ENCODE measurements at places on chromosomes 2 and 18. TPM values are rescaled to one million over a fixed set of nuclear protein-coding genes. Genes with fewer than 3 reads are reported as not detected.
A peak's percentile ranks its signal among the peaks of the same experiment; 100 is the strongest.

DNA sequence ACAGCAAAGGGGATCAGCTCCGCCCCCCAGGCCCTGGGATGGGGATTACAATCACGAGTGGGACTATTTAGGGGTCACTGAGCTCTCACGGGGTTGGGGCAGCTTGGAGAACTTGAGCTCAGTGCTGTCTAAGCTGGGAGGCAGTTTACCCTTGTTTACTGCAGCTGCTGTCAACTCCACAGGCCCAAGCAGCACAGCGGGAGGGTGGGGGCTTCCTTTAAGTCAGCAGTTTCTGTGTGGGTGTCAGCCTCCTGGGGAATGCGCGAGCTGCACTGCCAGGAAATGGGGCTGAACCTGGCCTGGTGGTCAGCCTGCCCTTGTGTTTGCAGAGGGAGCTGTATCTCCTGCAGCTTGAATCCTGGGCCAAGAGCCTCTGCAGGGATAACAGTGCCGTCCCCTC lies 29.8 kb downstream of the TOGARAM2 start:
- H3K4me3 ChIP-seq: no peak overlapping the region
- DNase-seq: peak; percentile 29
- no peaks in the 10 kb centered on the region for H3K36me3 ChIP-seq
- 0 out of 2 replicates have a peak, but pooled peaks cover 4% of the 10 kb centered on the region for H3K4me1 ChIP-seq

DNA sequence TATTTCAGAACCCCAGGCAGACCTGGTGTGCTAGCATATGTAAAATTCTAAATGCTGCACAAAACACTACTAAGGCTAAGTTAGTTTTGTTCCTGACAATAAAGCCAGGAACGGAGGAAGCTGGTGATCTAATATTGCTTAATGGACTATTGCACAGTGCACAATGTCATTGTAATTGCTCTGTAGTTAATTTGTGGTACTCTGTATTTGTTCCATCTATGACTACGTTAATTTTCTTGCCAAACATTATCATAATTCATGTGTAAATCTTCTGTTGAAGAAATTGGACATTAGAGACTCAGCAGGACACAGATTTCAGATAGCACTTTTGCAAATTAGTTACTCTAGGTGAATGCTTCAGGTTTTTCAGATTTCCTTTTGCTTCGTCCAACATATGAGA lies 232.3 kb downstream of the RIT2 start:
- DNase-seq: no peak
- H3K4me3 ChIP-seq: no peak overlapping the region
- H3K36me3 ChIP-seq: no peaks in the 10 kb centered on the region
- peaks cover 12% of the 10 kb centered on the region for H3K4me1 ChIP-seq
- no peaks in the 10 kb centered on the region for H3K27me3 ChIP-seq

DNA sequence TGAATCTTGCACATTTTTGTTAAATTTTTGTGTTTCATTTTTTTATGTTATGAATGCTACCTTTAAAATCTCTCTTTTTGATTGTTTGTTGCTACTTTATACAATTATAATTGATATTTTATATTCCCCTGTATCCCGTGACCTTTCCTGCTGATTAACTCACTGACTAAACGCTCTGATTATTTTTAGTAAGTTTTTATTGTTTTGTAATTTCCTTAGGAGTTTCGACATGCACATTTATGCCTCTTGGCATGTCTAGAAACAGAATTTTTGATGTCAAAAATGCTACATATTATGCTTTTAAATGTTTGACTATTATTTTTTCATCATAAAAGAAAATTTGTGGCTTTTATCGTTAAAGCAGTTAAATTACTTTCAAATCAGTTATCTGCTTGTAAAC lies 1131.6 kb upstream of the TMEFF2 start:
- DNase-seq: no peak
- H3K4me3 ChIP-seq: no peak overlapping the region
- H3K27me3 ChIP-seq: no peaks in the 10 kb centered on the region

- H3K4me1 ChIP-seq: peaks cover 42% of the 10 kb centered on the region
- H3K27ac ChIP-seq: no peak overlapping the region
These were observed 303.9 kb downstream of the CPS1 start for GRCh38 chr2:210860276-210860675.

DNA sequence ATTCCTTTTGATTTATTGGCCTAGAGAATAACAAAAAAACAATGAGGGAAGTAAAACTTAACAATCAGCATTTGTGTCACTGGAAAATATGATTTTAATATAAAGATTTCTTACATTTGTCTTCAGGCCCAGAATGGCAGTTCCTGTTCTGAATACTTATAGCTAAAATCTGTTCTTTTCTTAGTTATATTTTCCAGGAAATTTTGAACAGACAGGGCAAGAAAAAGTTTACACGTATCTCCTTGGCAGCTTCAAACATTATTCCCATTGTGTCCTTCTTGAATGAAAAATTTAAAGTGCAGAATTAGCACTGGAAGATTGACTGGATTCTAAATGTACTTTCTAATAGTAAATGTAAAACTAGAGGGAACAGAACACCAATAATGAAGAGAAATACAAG lies 1454.0 kb upstream of the PIK3C3 start:
- no peaks in the 10 kb centered on the region for H3K4me1 ChIP-seq
- H3K4me3 ChIP-seq: no peak overlapping the region
- H3K36me3 ChIP-seq: no peaks in the 10 kb centered on the region
- no peak for DNase-seq

GRCh38 chr2:33116799-33117198 lies 170.0 kb downstream of the LTBP1 start:
- no peaks in the 10 kb centered on the region for H3K4me1 ChIP-seq
- no peaks in the 10 kb centered on the region for H3K27me3 ChIP-seq

GRCh38 chr2:104876606-104877570 lies 23.0 kb downstream of the POU3F3 start:
- no peaks in the 10 kb centered on the region for H3K36me3 ChIP-seq
- H3K27ac ChIP-seq: no peak overlapping the region
- DNase-seq: no peak
- peaks cover 48% of the 10 kb centered on the region for H3K27me3 ChIP-seq

The KANSL3 gene
- 31.4 TPM for total RNA-seq

The CCDC141 gene
- 8.0 TPM for total RNA-seq

GRCh38 chr18:74942319-74942910 lies 266.5 kb downstream of the PTGR3 start:
- no peak overlapping the region for H3K4me3 ChIP-seq
- peaks cover 8% of the 10 kb centered on the region for H3K4me1 ChIP-seq
- H3K36me3 ChIP-seq: no peaks in the 10 kb centered on the region
- H3K27me3 ChIP-seq: no peaks in the 10 kb centered on the region

DNA sequence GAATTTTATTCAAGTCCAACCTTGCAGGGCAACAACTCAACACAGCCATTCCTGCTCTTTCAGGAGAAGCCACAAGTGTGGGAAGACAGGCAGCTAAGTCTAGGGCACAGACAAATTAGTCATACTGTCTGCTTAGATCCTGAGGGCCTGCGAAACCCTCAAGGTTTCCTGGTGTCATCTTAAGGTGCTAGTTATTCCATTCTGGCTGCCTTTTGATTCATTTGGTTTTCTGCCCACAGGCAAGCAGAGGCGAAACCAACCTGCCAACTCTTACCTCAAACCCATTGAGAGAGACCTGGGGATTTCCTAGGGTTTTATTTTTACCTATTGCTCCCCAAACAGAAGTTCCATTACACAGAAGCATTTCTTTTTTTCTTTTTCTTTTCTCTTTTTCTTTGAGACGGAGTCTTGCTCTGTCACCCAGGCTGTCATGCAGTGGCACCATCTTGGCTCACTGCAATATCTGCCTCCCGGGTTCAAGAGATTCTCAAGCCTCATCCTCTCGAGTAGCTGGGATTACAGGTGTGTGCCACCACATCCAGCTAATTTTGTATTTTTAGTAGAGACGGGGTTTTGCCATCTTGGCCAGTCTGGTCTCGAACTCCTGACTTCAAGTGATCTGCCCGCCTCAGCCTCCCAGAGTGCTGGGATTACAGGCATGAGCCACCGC lies 23.7 kb upstream of the SCYGR1 start:
- no peaks in the 10 kb centered on the region for H3K27me3 ChIP-seq
- no peaks in the 10 kb centered on the region for H3K4me1 ChIP-seq
- H3K36me3 ChIP-seq: no peaks in the 10 kb centered on the region

- no peaks in the 10 kb centered on the region for H3K4me1 ChIP-seq
- DNase-seq: no peak
- no peak overlapping the region for H3K4me3 ChIP-seq
- H3K27ac ChIP-seq: no peak overlapping the region
- H3K36me3 ChIP-seq: no peaks in the 10 kb centered on the region
- H3K27me3 ChIP-seq: no peaks in the 10 kb centered on the region
These were observed 76.8 kb downstream of the SOWAHC start for GRCh38 chr2:109690822-109691541.

The CNNM3 gene
- 22.8 TPM for total RNA-seq

DNA sequence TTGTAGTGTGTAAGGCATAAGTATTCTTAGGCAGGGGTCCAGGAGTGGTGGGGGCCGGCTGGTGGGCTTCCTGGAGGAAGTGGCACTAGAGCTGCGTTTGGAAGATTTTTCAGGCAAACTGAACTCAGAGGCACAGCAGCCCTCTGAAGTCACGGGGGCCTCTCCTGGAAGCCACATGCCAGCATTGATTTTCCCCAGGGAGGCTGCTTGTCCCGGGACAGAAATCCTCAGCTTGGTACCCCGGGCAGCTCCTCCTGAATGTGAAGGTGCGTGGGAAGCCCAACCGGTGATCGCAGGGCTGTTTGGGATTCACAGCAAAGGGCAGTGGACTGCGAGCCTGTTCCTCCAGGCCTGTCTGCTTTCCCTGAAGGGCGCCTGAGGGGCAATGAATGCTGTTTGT lies 1.6 kb upstream of the PDIA6 start:
- no peak overlapping the region for H3K4me3 ChIP-seq
- H3K27ac ChIP-seq: peak overlapping the region; percentile 82
- no peaks in the 10 kb centered on the region for H3K36me3 ChIP-seq
- peak; percentile 38 for DNase-seq

DNA sequence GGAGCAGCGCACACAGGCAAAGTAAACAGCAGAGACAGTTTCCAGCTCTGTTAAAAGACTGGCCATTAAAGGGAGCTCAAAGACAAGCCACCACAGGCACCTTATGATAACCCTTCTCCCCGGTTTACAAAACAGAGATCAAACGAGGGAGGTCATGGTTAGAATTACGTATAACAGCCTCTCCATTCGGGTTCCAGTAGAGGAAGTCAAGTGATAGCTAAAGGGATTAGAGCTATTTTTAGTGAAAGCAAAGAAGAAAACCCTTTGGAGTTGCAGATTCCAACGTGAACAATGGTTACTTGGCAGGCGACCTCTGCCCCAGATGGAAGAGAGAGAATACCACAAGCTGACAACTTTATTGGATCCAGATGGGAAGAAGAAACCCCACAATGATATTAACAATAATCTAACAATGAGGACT lies 31.2 kb upstream of the EDAR start:
- no peaks in the 10 kb centered on the region for H3K27me3 ChIP-seq
- no peak overlapping the region for H3K27ac ChIP-seq
- DNase-seq: peak; percentile 15
- no peak overlapping the region for H3K4me3 ChIP-seq

All from GM23338 (cell line).